ENCODE measurements at places on chromosomes 6 and 20.
A peak's percentile ranks its signal among the peaks of the same experiment; 100 is the strongest.

DNA sequence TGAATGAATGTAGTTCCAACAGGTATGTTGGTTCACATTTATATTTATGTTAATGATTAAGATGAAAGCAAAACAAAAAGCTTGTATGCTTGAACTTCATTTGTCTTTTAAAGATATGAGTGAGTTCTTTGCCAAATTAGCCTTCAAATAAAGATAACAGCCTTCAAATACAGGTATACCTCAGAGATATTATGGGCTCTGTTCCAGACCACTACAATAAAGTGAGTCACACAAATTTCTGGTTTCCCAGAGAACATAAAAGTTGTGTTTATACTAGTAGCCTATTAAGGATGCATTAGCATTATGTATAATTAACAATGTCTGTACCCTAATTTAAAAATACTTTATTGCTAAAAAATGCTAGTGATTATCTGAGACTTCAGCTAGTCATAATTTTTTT lies 245.3 kb upstream of the MAN1A1 start:
- DNase-seq, result peak; percentile 10

DNA sequence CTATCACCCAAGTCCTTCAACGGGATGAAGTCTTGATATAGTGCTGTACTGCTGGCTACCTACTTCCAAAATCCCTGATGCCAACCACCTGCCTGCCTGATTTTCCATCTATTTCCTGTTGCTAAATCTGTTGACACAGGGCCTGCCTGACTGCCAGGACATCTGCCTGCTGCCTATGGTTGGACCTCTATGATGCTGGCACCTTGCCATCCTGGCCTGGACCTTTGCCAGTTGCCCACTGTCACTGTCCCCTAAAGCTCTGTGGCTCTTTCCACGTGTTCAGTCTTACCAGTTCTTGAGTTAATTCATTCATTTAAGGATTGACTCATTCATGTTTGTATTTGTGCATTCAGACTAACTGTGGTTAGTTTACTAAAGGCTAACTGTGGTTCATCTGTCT lies 9.2 kb upstream of the RGS17 start:
- no peak for DNase-seq

DNA sequence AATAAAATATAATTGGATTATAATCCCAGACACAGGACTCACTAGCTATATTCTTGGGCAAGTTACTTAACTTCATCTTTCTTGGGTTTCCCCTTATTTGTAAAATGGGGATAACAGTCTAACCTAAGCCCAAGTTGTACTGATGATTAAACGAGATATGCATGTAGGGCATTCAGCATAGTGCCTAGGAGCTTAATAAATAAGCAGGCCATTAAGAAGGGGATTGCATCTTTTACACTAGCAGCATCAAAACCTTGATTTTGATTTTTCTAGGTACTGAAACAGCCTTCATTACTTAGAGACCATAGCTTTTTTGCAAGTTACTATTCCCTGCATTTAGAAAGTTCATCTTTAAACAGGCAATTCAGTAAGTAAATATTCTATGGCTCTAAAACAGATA lies 2.2 kb upstream of the QKI start:
- no peak for DNase-seq

- no peak for DNase-seq
Measured at GRCh38 chr6:119158057-119158848, 79.8 kb upstream of the FAM184A start.

- DNase-seq, result no peak
Measured at GRCh38 chr6:29792123-29793035, 35.2 kb upstream of the HLA-G start.

GRCh38 chr20:51387125-51387875 lies 155.2 kb downstream of the NFATC2 start:
- no peak for DNase-seq

GRCh38 chr6:53461696-53462095 lies 83.2 kb downstream of the GCLC start:
- DNase-seq, result no peak

- peak; percentile 8 for DNase-seq
Measured at GRCh38 chr20:57628047-57628961, 8.1 kb upstream of the ZBP1 start.

GRCh38 chr6:139373928-139374356 lies 506 bp downstream of the CITED2 start:
- no peak for DNase-seq

GRCh38 chr6:104573350-104573749 lies 286.4 kb downstream of the HACE1 start:
- DNase-seq, result no peak

- DNase-seq, result no peak
Measured at GRCh38 chr20:58372806-58373205, 16.2 kb upstream of the VAPB start.

DNA sequence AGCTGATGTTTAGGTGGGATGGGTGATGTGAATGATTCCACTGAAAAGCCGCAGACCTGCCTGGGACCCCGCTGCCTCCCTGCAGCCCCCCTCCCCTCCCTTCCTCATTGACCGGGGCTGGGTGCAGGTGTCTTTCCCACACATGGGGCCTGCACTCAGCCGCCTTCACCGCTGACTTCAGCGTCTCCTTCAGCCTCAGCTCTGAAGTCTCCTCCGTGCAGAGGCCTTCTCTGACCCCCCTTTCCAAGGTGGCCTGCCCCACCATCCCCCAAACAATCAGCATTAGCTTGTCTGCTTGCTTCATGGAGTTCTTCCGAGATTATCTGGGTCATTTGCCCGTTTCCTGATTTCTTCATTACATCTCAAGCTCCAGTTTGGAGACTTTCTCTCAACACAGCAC lies 140.7 kb downstream of the SMOC2 start:
- DNase-seq, result no peak

DNA sequence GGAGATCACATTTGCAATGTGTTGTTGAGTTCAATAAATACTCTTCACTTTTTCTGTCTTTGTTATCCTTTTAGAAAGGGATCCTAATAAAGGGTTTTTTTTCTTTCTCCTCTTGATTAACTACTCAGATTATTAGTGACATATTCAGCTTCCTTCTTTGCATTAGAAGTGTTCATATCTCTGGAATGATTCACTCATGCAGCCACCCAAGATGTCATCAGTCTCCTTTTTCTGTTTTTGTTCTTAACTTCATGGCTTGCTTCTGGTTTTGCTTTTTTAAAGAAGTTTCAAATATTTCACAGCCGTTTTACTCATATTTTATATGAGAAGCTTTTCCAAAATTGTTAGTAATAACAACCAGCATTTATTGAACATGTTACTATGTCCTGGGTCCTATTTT lies 187.6 kb downstream of the TMEM242 start:
- peak; percentile 21 for DNase-seq

GRCh38 chr6:73528897-73529296 lies 8.1 kb upstream of the EEF1A1 start:
- DNase-seq, result no peak

DNA sequence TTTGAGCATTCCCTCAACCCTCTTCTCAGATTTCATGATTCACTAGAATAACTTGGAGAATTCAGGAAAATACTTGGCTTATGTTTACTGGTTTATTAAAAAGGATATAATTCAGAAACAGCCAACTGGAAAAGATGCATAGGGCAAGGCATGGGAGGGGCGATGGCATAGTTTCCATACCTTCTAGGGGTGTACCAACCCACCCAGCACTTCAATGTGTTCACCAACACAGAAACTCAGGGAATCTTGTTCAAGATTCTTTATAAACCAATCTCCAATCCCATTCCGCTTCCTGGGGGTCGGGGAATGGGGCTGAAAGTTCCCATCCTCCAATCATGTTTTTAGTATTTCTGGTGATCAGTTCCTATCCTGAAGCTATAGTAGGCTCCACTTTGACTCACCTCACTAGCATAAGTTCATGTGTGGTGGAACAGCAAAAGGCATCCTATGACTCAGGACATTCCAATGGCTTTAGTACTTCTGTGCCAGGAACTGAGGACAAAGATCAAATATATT lies 164.4 kb downstream of the SIM1 start:
- peak; percentile 100 for DNase-seq

- DNase-seq, result peak; percentile 51
Measured at GRCh38 chr6:159720708-159721107, 6.6 kb upstream of the WTAP start.

- DNase-seq, result no peak
Measured at GRCh38 chr20:17619351-17620093, 49.6 kb downstream of the DSTN start.

DNA sequence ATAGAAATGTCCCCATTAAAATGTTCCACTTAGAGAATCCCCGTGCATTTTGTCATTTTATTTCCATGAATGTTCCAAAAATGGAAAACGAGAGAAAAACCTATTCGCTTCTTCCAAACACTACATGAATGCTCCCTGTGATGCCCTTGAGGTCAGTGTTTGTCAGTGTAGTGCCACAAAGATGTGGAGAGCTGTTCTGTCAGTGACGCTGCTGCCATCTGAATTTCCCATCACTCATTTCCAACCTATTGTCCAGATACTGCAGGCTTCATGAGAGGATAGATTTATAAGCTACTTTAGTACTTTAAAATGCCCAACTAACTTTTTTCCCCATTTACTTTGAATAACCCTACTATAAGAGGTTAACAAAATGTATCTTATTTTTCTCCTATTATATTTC lies 335.8 kb downstream of the CDKAL1 start:
- no peak for DNase-seq

DNA sequence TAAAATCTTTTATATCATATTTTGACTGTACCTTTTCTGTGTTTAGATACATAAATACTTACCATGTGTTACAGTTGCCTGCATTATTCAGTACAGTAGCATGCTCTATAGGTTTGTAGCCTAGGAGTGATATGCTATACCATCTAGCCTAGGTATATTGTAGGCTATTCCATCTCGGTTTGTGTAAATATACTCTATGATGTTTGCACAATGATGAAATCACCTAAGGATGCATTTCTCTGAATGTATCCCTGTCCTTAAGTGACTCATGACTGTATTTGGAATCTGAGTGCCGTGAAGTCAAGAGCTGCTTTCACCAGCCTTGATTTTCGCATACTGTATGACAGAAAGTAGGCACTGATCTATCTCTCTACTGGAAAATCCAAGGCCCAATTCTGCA lies 129.9 kb downstream of the UTRN start:
- peak; percentile 92 for DNase-seq

- no peak for DNase-seq
Measured at GRCh38 chr6:43950731-43951062, 176.6 kb downstream of the MRPL14 start.

DNA sequence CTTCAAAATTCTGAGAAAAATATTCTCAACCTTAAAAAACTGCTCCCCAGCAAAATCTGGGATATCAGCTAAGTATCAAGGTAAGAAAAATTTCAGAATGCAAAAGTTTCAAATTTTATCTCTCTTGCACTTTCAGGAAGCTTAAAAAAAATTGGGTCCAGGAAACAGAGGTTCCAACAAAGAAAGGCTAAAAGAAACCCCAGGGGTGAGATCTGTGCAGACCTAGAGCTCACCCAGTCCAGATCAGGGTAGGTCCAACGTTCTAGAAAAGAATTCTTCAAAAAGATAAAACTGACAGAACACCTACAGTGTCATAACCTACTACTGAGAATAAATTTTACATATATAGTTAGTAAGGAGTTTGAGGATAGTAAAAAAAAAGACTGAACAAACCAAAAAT lies 23.5 kb downstream of the ILRUN start:
- DNase-seq, result no peak

DNA sequence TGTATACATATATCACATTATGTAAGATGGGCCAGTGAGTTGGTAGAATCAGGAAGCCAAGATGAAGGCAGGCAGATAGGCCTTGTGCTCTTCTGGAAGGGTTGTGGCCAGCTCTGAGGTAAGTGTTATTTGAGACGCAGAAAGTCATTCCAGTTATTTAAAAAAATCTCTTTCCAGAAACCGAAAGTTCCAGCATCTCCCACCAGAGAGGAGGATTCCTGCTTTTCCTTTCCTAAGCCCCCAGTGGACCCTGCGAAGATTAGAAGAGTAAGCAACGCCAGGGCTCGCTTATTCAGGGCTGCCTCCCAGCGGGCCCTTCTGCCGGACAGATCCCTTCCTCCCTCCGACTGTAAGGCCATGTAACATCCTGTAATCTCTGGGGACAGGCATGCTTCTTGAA lies 20.4 kb downstream of the ARMC2 start:
- DNase-seq, result no peak

- peak; percentile 74 for DNase-seq
Measured at GRCh38 chr6:133769463-133769862, 119.5 kb upstream of the TCF21 start.

- no peak for DNase-seq
Measured at GRCh38 chr6:167219967-167220512, 62.3 kb upstream of the GPR31 start.

- no peak for DNase-seq
Measured at GRCh38 chr6:33779290-33779689, 9.6 kb downstream of the LEMD2 start.

GRCh38 chr6:15512721-15513120 lies 150.1 kb downstream of the DTNBP1 start:
- DNase-seq, result no peak

GRCh38 chr6:3228046-3228671 lies 706 bp upstream of the TUBB2B start:
- DNase-seq, result no peak

DNA sequence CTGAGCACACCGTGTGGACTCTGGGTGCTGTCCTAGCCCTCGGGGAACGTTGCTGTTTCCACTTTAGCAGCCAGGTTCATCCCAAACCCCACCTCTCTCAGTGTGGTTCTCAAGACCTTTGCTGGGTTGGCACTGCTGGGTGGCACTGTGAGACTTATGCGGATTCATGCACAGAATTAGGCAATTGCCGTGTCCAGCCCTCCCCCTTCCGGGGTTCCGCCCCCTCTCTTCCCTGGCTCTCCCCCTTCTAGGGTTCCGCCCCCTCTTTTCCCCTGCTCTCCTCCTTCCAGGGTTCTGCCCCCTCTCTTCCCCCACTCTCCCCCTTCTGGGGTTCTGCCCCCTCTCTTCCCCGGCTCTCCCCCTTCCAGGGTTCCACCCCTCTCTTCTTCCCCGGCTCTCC lies 39.8 kb upstream of the SLCO4A1 start:
- DNase-seq, result no peak

DNA sequence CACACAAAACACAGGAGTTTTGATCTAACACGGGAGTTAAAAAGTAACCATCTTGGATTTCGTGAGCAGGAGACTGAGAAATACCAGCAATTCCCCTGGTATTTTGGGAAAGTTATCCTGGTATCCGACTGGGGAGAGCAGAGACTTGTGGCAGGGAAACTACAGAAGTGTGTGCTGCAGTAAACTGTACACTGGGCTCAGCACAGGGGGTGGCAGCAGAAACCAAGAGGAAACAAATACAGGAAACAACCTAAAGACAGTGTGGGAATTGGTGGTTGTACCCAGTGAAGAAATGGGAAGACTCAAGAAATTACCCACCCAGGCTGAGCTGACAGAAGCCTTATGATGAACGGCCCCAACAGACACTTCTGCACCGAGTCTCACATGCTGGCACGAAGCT lies 109.8 kb downstream of the CHD6 start:
- DNase-seq, result no peak

- no peak for DNase-seq
Measured at GRCh38 chr6:47481806-47482205, 4.2 kb downstream of the CD2AP start.

All from ELR (cell line).